Inflammatory macrophage treated with lipopolysaccharide for 1 hour (primary cell): ENCODE measurements at places on chromosomes 1 and 21.

DNA sequence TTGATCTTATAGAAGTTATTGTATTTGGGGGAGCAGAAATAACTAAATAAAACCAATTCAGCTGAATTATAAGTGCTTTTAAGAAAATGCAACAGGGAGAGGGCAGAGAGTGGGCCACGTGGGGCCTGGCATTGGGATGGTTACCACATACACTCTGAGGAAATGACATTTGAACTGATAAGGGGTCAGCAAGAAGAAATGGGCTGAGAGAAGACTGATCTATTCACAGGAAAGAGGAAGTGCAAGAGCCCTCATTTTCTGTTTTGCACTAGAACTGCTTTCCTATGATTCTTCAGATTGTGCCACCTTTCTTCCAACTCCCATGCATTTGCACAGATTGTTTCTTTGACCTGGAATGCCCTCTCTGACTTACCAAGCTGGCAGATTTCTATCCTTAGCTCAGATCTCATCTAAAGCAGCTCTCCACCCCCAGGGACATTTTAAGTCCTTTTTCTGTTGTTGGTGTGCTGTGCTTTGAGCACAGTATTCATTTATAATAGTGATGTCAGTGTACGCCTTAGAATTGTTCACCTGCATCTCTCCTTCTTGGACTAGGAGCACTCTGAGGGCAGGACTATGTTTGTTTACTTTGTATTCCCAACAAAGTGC lies 115.9 kb downstream of the FGGY start:
- peak; percentile 47 for DNase-seq

DNA sequence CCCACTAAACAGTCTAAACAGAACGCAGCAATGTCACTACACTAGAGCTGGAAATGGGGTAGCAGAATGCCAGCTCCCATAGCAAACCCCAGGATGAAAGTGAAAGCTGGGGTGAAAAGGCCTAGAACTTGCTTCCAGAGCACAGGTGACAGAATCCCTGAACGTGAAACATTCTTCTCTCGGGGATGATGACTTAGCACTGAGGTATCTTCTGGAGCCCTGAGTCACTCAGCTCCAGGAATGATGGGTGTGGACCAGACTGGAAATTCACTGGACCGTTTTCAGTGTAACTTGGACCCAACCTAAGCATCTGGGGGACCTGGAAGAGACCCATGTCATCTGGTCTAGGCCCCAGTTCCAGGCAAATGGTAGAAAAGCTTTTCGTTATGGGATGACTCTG lies 108.9 kb downstream of the CDC7 start:
- no peak for DNase-seq

GRCh38 chr1:241286486-241286885 lies 70.5 kb downstream of the RGS7 start:
- DNase-seq, result no peak

DNA sequence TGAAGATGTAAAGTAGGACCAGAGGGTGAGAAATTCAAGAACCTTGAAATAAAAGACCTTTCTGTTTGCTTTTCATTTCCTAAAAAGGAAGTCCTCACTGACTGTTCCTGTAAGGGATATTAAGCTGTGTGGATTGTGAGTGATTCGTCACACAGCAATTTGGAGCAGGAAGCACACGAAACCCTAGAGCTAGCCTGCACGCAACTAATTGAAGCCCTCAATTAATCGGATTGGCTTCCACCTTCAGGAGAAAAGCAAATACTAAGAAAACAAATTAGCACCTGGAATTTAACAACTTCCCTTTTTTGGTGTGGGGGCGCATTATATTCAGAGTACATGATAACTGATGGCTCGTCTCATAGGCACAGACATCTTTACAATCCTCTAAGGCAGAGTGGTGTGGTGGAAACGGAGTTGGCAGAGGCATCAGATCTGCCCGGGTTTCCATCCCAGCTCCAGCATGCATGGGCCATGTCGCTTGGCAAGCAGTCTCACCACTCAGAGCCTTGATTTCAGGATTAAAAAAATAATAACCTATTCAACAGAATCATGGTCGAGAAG lies 95.2 kb downstream of the KCNJ15 start:
- DNase-seq, result peak; percentile 11

DNA sequence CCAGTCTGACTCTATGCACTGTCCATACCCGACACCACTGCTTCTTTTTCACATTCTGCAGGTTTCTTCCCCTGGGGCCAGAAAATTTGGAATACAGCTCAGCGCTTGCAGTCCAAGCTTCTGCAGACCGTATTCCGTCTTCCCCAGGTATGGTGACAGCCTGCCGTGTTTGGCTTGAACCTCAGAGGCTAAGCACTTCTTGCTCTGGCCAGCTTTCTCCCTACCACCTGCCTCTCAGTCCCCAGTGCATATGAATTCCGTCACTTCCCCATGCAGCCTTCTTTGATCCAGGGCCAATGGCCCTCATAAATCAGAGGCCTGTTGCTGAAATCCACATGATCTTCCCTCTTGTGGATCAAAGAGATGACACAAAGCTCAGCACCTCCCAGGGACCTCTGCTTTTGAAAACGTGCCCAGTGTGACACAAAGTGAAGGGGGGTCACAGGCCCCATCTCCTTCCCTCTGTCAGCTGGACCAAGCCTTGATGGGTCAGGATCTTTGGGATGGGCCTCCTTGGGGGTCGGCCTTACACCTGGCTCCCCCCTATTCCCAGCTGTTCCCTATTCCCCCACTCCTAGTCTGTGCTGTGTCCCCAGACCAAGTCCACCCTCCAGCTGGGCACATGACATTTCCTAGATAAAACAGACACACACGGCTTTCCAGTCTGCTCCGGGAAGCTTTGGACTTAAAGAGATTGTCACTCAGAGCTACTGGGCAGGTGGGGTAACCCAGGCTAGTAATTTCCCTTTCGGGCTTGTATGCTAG lies 66.6 kb downstream of the HMGB4 start:
- no peak for DNase-seq

DNA sequence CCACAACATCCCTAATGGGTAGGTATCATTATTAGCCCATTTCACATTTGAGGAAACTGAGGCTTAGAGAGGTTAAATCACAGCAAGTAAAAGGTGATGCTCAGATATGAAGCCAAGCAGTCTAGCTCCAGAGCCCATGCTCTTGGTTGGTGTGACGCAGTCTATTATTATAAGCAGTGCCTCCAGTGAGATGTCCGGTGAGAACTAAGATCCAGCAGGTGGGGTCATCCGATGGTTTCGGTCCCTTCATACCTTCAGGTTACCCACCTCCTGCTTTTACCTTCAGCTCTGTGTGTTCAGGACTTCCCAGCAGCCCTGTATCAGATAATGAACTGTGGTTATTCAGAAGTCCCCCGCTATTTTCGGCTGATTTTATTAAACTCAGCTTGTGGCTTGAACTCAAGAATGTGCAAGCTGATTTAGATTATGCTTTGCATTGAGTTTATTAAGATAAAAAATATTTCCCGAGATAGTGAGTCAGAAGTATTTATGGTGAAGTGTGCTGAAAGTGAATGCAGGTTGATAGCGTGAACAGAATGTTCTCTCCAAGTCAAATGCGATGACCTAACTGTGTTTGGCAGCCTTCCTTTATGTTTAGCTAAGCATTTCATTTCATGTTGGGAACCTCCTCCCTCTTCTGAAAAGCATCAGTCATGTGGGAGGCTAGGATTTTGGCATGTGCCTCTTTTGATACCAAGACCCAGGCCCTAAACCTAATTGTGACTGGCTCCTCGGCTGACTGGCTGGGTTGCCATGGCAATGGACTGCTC lies 160.9 kb upstream of the UBE2U start:
- DNase-seq, result no peak
